ENCODE measurements at places on chromosomes 13 and 19. TPM values are rescaled to one million over a fixed set of nuclear protein-coding genes. Genes with fewer than 3 reads are reported as not detected.

The STARD13 gene
- polyA plus RNA-seq: 9.8 TPM

The FLT1 gene
- 0.92 TPM for polyA plus RNA-seq

The AKAP11 gene
- 7.0 TPM for polyA plus RNA-seq

The FFAR2 gene
- 1.1 TPM for polyA plus RNA-seq

The SCEL gene
- 0.13 TPM for polyA plus RNA-seq

The ZNF677 gene
- 0.68 TPM for polyA plus RNA-seq

The PCP2 gene
- 0.27 TPM for polyA plus RNA-seq

The BRME1 gene
- polyA plus RNA-seq: 1.1 TPM

The TMEM38A gene
- polyA plus RNA-seq: 17.1 TPM

The MYO9B gene
- 15.6 TPM for polyA plus RNA-seq

The TSSK6 gene
- 0.90 TPM for polyA plus RNA-seq

The LRRC63 gene
- polyA plus RNA-seq: 0.87 TPM

The MBD3L3 gene
- polyA plus RNA-seq: not detected

The IGFL2 gene
- 0.39 TPM for polyA plus RNA-seq

The CALR3 gene
- polyA plus RNA-seq: not detected

The OR10H1 gene
- polyA plus RNA-seq: not detected

The LIM2 gene
- not detected for polyA plus RNA-seq

The CRYL1 gene
- 13.0 TPM for polyA plus RNA-seq

The PRR19 gene
- polyA plus RNA-seq: 0.69 TPM

The ARHGAP35 gene
- 5.1 TPM for polyA plus RNA-seq

The OSCAR gene
- not detected for polyA plus RNA-seq

The ZNF563 gene
- polyA plus RNA-seq: 4.8 TPM

The ATP12A gene
- polyA plus RNA-seq: not detected

The FLT3LG gene
- 9.8 TPM for polyA plus RNA-seq

The MFSD12 gene
- 19.7 TPM for polyA plus RNA-seq

The SMIM44 gene
- polyA plus RNA-seq: not detected

The FBN3 gene
- not detected for polyA plus RNA-seq

The LCP1 gene
- 1,705 TPM for polyA plus RNA-seq

The LYPD5 gene
- polyA plus RNA-seq: 1.3 TPM
